ENCODE measurements at places on chromosomes 4 and X. TPM values are rescaled to one million over a fixed set of nuclear protein-coding genes. Genes with fewer than 3 reads are reported as not detected.

TASL gene
- total RNA-seq: not detected

FAM236D gene
- total RNA-seq: not detected

LEF1 gene
- 0.22 TPM for total RNA-seq

VSIG4 gene
- not detected for total RNA-seq

GPR143 gene
- total RNA-seq: 4.4 TPM

USP26 gene
- total RNA-seq: not detected

CLGN gene
- total RNA-seq: 0.09 TPM

CENPVL1 gene
- not detected for total RNA-seq

MAGEA8 gene
- not detected for total RNA-seq

GAGE2A gene
- total RNA-seq: not detected

SMIM10L2A gene
- total RNA-seq: 0.95 TPM

USP51 gene
- 1.6 TPM for total RNA-seq

MAGEB2 gene
- not detected for total RNA-seq

SH2D1A gene
- not detected for total RNA-seq

All from dermis lymphatic vessel endothelial cell (primary cell).